NCI-H1092 (cell line): ENCODE measurements at places on chromosomes 3 and 15.

DNA sequence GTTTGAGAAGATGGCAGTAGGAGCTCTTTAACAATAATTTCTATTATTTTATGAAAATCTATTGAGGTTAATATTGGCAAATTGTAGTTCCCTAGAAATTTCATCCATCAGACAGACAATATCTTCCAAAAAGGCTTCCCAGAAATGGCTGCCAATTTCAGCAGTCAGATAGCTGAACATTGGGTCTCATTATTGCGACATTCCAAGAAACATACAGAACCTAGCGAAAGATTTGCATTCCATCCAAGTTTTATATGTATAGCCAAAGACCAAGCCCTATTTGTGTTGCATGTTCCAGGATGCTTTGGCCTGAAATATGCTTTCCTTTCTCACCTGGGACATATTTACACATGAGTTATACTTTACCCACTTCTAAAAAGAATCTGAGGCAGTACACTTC is 24.5 kb downstream of the ACP3 start:
- DNase-seq = no peak

DNA sequence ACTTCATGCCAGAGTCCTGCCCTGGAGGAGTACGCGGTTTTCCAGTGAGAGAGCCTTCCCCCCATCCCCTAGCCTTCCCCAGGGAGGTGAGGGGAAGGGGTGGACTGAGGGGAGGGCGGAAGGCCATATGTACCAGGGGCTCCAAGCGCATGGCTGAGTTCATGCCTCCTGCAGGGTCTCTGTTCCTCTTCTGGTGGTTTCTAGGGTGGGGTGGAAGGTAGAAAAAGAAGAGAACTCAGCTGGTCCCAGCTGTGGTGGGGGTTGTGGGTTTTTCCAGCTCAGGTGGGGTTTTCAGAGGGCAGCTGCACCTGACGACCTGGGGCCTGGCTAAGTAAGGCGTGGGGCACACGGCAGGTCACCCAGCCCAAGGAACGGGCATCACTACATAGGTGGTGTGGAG is 10.7 kb upstream of the IQSEC1 start:
- no peak for DNase-seq

GRCh38 chr3:194086388-194087075 is 49.4 kb upstream of the HES1 start:
- DNase-seq = no peak

DNA sequence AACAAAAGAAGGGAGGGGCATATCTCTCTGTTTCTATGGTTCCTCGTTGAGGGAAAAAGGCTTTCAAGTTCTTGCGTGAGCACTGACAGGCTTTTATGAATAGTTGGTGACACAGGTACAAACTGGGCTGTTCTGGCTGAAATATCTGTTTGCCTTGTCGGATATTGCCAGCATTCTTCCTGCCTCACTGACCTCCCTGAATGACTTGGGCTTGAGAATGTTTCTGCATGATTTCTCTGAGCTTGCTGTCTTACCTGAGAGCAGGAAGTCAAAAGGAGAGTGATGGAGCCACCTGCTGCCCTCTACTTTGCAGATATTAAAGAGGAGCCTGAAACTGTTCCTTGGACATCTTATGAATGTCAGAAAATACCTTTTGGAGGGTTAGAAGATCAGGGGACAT is 4.8 kb downstream of the GCNT3 start:
- DNase-seq = no peak

- no peak for DNase-seq
Observed at GRCh38 chr3:55480911-55481743, 6.0 kb downstream of the WNT5A start.

DNA sequence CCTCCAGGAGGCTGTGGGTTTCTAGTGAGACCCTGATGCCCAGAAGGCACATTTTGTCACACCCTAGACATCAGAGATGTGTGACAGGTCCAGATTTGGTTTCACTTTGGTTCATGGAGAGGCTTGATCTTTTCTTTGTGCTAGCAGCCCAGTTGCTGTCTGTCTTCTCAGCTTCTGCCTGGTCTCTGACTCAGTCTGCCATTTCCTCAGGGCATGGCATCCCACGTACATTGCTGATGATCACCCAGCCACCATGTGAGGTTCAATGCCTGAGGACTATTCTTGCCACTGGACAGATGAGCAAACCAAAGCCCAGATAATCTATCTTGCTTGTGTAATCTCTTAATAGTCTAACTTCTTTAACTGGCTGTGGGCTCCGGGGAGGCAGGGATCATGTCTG is 144.9 kb upstream of the MRPS22 start:
- no peak for DNase-seq

GRCh38 chr3:193872265-193872753 is 263.6 kb upstream of the HES1 start:
- DNase-seq = no peak

DNA sequence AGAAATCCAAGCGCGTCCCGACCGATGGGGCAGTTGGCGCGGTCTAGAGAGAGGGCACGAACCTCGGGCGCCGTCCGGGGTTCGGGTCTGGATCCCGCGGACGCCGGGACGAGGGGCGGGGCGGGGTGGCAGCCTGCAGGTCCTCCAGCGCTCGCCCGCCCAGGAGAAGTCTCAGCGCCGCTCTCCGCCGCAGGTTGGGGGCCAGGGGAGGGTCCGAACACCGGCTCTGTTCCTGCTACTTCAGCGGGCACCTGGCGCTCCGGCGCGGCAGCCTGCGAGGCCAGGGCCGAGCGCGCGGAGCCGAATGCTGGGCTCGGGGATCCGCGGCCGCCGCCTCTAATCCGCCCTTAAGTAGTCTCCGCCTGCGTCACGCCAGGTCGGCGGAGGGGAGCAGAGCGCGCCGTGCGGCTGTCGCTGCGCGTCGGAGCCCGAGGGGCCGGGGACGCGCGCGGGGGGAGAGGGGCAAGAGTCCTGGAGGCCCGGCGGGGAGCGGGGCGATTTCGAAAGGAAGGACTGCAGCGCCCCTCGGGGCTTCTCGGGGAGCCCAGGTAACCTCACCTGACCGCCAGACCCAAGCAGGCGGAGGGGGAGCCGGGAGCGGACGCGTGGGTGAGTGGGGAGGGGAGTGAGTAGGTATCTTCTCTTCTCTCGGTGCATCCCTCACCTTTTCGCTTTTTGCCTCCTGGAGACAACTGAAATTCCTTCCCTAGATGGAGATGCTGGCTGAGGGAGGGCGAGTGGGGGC is at the start of gene GJD2:
GJD2 (minus strand) TSS at position 325 of the 745 bp plus-strand sequence. CDS start 510 bp downstream, outside the sequence.
- peak; percentile 2 for DNase-seq

- no peak for DNase-seq
Observed at GRCh38 chr3:132283440-132283839, 33.8 kb upstream of the ACP3 start.

- DNase-seq = peak; percentile 25
Observed at GRCh38 chr15:79028411-79028964, 62.1 kb downstream of the RASGRF1 start.

GRCh38 chr3:69504232-69504631 is 118.3 kb upstream of the FRMD4B start:
- DNase-seq = no peak

GRCh38 chr15:58476525-58477162 is 44.9 kb downstream of the LIPC start:
- no peak for DNase-seq

DNA sequence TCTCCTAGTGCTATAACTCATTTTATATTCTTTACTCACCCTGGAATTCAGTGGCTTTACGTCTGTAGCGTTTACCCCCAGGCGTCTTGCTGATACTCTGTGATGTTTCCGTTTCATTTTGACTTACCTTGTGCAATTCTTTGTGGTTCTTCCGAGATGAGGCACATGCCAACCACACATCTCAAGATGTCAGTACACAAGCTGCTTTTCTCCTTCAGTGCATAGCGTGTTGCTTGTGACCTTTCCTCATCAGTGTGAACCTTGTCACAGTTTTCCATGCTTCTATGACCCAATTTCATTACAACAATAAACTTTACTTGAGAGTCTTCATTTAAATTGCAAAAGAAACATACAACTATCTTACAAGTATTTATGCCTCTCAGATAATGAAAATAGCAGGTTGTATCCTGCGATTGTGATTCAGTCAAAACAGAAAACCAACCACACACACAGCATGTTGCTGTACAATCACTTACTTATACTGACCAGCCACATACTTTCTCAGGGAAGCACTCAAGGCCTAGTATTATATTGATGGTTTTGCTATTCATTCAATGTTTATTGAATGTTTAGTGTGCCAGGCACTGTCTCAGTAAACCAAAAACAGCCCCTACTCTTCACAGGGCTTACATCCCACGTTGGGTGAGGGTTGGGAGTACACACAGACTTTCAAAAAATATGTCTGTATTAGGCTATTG is 4.6 kb upstream of the TBL1XR1 start:
- DNase-seq = no peak

DNA sequence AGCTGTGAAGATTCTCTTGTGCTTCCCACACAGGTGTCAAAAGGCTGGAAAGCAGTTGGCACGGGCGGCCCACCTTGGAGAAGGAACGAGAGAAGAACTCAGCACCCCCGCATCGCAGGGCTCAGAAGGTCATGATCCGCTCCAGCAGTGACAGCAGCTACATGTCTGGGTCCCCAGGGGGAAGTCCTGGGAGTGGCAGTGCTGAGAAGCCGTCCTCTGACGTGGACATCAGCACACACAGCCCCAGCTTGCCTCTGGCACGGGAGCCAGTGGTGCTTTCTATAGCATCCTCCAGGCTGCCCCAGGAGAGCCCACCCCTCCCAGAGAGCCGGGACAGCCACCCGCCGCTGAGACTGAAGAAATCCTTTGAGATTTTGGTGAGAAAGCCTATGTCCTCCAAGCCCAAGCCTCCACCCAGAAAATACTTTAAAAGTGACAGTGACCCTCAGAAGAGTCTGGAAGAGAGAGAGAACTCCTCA is 31.4 kb downstream of the STARD5 start:
- no peak for DNase-seq

DNA sequence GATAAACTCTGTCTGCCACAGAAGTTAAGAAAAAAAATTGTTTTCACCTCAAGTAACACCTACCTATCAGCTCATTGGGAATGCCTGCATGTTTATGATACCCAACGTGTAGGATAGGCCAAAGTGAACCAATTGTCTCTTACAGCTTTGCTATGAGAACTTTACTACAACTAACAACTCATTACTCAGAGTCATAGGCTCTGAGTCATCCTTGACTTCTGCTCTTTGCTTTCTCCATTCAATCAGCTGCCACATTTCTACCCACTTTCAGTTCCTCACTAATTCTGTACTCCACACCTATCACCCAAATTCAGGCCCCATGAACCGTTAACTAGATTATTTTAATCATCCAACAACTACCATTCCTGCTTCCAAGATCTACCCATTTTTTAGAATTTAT is 843.9 kb downstream of the TUSC7 start:
- DNase-seq = no peak

- DNase-seq = no peak
Observed at GRCh38 chr3:183253528-183254486, 754 bp downstream of the B3GNT5 start.

GRCh38 chr3:78812166-78812565 is 955.6 kb downstream of the ROBO1 start:
- DNase-seq = no peak

GRCh38 chr3:18027161-18027939 is 284.9 kb upstream of the TBC1D5 start:
- no peak for DNase-seq

DNA sequence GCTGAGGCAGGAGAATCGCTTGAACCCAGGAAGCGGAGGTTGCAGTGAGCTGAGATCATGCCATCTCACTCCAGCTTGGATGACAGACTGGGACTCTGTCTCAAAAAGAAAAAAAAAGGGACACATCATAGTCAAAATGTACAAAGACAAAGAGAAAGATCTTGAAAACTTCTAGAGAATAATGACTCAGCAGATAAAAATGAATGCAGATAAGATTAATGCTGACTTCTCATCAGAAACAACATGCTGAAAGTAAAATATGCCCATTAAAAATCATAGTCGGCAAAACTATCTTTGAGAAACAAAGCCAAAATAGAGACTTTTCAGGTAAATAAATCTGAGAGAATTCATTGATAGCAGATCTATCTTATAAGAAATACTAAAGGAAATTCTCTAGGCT is 271.1 kb upstream of the GPR149 start:
- DNase-seq = no peak

- DNase-seq = no peak
Observed at GRCh38 chr3:100910986-100911385, 82.2 kb downstream of the ABI3BP start.

DNA sequence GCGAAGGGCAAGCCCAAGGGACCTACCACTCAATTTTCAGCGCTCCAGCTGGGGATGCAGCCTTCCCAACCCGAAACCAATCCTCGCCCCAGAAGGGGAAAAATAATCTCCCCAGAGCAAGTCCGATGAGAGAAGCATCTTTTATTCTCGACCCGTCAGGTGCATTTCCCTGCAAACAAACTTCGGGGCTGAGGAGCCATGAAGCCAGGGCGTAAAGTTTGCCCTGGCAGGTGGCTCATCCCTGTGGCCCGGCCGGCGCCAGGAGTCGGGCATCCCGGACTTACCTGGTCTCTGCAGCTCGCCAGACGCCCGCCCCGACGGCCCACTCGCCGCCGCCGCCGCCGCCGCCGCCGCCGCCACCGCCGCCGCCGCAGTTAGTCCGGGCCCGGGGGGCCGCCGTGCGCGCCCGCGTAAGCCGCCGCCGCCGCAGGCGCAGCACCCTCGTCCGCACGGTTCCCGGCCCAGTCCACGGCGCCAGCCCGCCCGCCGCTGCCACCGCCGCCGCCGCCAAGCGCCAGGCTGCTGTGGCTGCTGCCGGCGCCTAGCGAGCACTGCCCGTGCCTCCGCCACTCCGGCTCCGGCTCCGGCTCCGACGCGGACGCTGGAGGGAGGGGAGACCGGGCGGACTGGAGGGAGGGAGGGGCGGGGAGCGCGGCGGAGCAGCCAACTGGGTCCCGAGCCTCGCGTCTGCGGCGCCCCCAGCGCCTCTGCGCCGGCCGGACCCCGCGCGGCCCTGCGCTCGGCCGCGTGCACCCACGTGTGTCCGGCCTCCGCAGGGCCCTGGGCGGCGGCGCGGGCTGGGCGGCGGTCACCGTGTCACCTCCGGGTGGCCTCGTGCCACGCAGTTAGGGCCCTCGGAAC is at the start of gene CNTN3:
CNTN3 (minus strand) TSS at position 553 of the 861 bp plus-strand sequence. CDS start 93,547 bp downstream, outside the sequence.
- DNase-seq = peak; percentile 31
